ENCODE measurements at places on chromosomes 11 and 22.
A peak's percentile ranks its signal among the peaks of the same experiment; 100 is the strongest.

- no peak for DNase-seq
These were observed 1.7 kb upstream of the MS4A7 start for GRCh38 chr11:60376601-60377000.

GRCh38 chr22:48528221-48528915 lies 1299.3 kb downstream of the BRD1 start:
- no peak for DNase-seq

DNA sequence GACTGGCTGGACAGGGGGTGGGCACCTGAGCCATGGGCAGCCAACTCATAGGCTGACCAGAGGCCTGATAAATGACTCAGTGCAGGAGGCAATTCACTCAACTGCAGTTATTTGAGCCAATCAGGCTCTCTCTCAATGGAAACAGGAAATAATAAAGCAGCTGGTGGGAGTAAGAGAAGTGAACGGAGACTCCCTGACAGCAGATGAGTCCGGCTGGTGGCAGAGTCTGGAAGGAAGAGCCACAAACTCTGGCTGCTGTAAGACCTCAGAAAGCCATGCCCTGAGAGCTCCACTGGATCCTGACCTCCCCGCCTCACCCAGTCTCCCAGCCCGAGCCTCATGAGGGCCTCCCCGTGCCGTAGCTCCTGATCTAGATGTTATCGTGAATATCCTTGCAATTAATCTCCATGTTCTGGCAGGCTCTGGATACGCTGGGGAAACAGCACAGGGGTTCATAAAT lies 69.8 kb downstream of the TRIM29 start:
- peak; percentile 86 for DNase-seq

DNA sequence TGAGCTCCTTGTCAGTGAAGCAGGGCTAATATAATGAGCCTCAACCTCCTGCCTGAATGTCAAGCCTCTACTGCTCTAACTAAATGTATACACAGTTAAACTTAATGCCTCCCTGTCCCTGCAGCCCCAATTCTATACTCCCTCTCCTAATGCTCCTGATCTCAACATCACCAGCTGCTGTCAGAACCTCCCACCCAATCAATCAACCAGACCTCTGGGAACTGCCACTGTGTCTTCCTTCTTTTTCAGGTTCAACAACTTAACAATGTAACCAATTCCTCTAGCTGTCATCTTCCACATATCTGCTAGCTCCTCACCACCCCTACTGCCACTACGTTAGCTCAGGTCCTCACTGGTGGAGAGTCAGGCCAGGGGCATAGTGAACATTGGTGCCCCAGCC lies 339.8 kb upstream of the NARS2 start:
- DNase-seq: no peak

- DNase-seq: no peak
These were observed 107.5 kb downstream of the NAV2 start for GRCh38 chr11:19820100-19820499.

DNA sequence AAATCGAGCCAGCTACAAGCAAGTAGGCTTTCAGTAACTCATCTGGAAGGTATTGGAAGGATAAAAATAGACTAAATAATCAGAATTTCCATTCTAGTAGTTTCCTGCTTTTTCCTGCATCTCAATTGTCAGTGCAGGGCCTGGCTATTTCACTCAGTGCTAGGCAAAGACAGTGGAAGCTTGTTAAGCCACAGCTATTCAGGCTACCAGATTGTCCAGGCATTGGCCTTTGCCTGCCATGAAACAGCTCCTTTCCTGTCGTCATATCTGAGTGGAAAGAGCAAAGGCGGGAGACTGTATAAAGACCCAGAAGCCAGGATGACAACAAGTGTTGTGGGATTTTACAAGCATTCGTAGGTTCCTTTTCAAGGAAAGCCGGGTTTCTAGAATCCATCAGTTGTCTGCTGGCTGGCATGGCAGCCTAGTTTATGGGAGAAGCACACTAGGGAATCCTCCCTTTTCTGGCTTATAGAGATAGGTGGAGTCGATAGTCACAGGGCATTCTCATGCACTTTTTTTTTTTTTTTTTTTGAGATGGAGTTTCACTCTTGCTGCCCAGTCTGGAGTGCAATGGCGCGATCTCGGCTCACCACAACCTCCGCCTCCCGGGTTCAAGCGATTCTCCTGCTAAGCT lies 2.0 kb upstream of the TNRC6B start:
- no peak for DNase-seq

DNA sequence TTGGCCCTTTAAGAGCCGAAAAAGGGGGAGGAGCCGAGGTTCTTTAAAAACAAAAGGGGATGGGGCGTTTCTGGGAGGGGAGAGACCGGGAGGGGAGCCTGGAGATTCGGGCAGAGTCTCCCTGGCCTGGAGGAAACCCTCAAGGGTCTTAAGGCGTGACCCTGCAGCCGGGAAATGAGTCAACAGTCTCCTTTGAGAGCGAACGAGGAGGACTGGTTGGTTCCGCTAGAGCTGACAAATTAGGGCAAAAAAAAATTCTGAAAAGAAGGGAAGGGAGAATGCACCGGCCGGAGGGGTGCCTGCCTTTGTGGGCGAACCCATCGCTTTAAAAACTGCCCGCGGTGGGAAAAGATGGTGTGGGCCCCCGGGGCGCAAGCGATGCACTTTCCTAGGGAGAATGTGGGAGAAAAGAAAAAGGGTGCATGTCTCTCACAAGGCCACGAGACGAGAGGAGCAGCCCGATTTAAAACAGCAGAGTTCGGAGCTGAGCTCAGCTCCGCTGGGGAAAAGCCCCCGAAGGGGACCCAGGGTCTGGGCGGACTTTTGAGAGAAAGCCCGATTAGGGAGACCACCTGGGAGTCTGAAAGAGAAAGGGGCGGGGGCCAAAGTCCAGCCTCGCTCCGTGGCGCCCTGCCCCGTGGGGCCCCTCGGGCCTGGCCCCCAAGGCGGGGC lies 874 bp downstream of the ZFTA start:
- peak; percentile 71 for DNase-seq

DNA sequence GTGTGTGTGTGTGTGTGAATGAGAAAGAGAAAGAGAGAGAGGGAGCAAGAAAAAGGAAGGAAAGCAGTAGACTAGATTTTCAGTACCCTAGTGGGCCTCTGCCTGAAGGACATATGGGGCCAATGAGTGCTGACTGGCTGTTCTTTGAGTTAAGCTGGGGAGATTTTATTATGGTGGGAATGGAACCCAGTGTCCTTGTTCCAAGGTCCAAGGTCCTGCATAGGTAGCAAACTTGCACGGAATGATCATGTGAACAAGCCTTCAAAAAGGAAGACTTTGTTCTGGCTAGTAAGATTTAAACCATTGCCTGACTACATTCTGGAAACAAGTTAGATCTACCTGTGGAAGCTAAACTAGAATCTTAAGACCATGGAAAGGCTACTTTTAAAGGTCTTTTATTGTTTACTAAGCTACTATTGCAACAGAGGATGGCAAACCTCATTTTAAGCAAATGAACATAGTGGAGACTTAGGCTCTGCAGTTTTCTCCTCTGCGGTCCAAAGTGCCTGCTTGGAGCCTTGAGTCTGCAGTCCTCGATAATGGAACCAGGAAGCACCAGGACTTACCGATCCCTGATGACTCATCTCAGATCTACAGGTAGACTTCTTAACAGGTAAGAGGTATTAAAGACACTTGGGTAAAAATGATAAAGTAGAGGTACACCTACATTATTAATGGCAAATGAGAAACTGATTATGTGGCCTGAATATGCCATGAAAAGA lies 10.2 kb upstream of the GRAMD1B start:
- no peak for DNase-seq

GRCh38 chr11:32630844-32631243 lies 47.2 kb downstream of the EIF3M start:
- no peak for DNase-seq

DNA sequence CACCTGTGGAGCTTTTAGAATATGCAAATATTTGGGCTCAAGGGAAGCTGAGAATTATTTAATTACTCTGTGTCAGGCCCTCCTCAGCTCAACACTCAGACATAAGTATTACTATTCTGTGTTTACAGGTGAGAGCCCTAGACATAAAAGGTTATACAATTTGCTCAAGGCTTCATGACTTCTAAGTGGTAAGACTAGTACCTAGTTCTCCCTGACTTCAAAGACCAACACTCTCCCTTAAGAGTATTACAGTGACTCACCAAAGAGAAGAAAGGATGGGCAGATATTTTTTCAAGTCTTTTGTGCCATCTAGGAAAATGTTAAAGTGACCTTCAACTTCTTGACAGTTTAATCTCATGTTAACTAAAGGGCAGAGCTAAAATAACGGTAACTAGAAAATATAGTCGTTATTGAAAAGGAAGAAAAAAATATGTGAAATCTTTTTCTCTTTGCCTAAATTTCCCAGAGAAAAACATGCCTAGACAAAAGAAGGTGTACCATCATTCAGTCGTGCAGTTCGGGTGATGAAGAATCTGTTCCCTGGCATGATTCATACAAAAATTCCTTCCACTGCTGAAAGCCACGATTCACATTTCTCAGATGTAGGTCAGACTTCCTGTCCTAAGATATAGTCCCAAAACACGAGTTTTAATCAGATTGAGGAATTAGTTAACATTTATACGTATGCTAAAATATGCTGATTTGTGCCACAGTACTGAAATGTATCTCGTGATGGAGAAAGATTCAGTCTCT lies 849.1 kb upstream of the API5 start:
- DNase-seq: no peak

- no peak for DNase-seq
These were observed 3.3 kb downstream of the LTO1 start for GRCh38 chr11:69671734-69672465.

DNA sequence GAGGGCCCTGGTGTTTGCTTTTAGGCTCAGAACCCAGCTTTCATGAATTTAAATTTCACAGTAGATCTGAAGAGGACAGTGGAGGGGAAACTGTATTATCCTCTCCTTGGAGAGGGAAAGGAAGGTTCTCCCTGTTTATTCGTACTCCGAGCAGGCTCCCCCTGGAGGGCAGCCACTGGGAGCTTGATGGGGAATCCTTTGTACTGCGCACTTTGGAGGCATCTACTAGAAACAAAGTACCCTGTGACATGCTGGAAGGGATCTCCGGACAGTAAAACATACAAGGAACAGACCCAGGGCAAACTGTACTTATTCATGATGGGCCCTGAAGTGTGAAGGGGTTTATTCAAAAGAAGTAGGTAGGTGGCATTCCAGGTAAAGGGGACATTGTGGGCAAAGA lies 27.2 kb downstream of the NAV2 start:
- no peak for DNase-seq

GRCh38 chr11:2534957-2535672 lies 90.3 kb downstream of the KCNQ1 start:
- DNase-seq: no peak

DNA sequence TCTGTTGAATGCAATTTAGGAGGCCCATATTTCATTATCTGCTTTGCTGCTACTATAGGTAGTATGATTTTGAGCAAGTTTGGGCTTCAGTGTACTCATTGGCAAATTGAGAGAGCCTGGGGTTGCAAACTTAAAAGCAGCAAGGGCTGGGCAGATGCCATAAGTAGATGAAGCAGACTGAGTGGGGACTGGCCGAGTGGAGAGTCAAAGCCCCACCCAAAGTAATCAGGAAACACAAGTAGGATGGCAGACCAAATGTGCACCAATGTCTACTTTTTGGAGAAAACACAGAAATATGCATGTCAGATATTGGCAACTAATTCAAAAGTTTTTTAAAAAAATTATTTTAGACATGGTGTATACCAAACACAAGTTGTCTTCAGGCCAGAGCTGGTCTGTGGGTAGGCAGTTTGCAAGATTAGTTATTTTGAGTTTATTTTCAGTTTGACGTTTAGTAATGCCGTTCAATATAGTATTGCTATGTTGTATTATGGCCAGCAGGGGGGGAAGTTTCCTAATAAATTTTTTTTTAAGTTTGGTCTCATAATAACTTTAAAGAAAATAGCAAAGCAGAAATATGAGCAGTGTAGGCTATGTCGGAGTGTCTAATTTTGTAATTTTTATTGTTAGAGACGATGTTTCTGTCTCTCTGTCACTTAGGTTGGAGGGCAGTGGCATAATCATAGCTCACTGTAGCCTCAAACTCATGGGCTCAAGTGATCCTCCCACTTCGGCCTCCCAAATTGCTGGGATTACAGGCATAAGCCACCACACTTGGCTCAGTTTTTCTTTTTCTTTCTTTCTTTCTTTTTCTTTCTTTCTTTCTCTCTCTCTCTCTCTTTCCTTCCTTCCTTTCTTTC lies 105.1 kb downstream of the HIPK3 start:
- DNase-seq: peak; percentile 53

GRCh38 chr11:109838026-109838425 lies 255.2 kb upstream of the ZC3H12C start:
- DNase-seq: no peak
